ENCODE measurements at places on chromosomes 1 and 21.

DNA sequence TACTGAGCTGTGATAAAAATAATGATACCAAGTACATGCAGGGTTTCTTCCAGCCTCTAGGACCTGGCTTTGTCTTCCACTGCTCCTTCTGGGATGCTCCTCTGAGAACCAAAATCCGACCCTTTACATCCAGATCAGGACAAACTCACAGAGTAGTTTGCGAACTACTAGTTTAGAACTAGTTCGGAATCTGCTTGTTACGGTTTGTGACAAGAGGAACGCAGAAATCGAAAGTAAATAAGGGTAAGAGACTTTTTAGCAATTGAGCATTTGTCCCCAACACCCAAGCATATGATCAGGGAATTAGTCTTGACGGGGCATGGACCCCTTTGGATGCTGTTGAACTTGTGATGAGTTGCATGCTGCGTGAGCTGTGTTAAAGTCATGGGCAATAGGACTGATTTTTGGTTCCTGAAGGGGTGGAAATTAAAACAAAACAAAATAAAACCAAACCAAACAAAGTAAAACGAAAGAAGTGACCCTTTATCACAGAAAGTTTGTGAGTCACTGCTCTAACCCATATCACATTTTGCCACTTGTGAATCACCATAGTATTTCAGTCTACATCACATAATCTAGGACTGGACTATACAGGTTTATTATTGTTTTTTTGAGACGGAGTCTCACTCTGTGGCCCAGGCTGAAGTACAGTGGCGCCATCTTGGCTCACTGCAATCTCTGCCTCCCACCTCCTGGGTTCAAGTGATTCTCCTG lies 35.7 kb upstream of the ERRFI1 start:
- no peak for DNase-seq

GRCh38 chr1:248630551-248630950 lies 4.3 kb downstream of the OR2T11 start:
- no peak for DNase-seq

DNA sequence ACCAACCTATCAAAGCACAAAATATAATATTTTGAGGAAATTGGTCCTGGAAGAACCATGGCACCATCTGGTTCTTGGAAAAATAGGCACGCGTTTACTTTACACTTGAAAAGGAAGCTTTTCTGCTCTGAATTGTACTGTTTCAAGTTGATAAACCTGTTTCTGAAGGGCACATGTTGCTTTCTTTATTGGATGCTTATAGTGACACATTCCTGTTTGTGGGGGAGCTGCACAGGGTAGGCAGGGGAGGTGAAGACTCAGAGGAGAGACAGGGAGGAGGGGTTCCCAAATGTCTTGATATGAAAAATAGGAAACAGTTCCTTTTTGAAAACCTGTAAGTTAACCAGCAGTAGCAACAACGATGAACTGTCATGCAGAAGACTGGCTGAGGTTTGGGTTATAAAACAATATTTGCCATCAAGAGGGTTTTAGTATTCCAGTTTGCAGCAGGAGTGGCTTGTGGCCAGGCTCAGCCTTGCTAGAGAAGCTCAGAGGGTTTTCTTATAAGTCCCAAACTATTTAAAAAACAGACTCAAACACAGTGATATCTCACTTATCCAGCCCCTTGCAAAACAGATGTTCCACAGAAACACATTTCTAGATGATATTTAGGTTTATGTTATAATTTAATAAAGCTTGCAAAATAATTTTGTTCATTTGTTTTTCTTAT lies 127.0 kb upstream of the MROH9 start:
- no peak for DNase-seq

DNA sequence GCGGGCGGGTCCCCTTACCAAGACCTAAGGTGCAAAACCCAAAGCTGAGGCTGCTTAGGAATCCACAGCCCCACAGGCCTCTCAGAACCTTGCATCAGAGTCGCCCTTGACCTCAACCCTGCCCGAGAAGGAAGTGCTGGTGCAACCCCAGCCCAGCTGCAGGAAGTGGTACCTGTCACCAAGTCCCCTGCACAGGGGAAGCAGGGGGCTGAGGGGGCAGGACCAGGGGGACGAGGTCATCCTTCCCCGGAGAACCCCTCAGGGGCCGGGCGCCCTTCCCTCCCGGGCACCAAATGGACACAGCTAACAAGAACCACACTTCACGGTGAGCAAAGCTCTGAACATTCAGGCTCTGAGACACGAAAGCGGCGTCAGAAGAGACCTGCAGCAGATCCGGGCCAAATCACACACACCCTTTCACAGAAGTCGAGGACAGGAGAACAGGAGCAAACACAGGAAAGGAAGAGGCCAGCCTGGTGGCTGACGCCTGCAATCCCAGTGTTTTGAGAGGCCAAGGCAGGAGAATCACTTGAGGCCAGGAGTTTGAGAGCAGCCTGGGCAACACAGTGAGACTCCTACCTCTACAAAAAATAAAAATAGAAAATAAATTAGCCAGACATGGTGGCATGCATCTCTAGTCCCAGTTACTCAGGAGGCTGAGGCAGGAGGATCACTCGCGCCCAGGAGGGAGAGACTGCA lies 6.4 kb downstream of the ITGB2 start:
- no peak for DNase-seq

GRCh38 chr1:112423207-112423606 lies 27.2 kb downstream of the CTTNBP2NL start:
- no peak for DNase-seq
